Stimulated activated CD8-positive, alpha-beta memory T cell treated with anti-CD3 and anti-CD28 coated beads, Interleukin-4, amount 100 ng/mL, for 48 hours (primary cell): ENCODE measurements at places on chromosomes 1 and 21.
A peak's percentile ranks its signal among the peaks of the same experiment; 100 is the strongest.

DNA sequence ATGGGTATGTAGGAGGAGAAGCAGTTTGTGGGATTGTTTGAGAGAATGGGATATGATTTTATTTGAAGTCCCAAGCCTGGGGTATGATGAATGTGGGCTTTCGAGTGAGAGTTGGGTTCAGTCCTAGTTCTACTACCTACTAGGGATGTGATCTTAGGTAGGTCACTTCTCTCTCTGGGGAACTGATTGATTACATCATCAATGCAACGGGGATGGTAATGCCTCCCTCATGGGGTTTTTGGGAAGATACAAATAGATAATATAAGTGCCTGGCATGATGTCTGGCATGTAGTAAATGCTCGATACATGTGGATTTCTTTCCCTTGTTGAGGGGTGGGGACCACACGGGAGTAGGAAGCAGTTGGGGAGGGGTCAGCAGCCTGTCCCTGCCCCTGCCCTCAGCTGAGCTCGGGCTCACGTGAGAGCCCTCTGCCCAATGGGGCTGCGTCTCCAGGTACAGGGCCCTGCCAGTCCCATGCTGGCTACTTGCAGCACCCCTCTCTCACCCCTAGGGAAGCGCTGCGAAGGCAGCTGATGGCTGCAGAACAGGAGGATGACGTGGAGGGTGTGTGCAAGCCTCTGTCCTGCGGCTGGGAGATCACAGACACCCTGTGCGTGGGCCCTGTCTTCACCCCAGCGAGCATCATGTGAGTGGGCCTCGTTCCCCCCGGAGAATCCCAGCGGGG, 38.7 kb downstream of the AZIN2 start:
- peak; percentile 21 for DNase-seq

GRCh38 chr21:36038701-36039497, 21.4 kb downstream of the SETD4 start:
- no peak for DNase-seq

DNA sequence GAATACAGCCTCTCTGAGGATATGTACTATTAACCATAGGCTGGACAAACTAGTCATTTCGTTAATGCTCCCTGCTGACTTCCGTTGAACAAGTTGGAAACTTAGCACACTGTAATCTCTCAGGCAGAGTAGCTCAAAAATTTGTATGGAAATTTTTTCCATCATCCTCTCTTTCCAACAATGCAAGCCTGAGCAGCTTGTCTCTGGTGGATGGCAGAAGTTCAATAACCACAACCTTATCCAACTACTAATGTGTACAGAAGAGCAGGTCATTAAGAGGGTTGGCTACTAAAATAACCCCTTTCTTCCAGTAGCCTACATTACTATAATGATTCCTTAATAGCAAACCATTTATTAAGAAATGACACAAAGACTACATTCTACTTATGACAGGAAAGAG, 262.3 kb downstream of the NFIA start:
- no peak for DNase-seq

GRCh38 chr1:198156745-198157240, at the start of gene NEK7:
Gene NEK7, plus strand, starts transcription at chr1:198156998. Its CDS starts 75,583 bp downstream, at chr1:198232581.
- DNase-seq: peak; percentile 76

GRCh38 chr1:53367503-53368313, 39.8 kb upstream of the LRP8 start:
- peak; percentile 37 for DNase-seq

DNA sequence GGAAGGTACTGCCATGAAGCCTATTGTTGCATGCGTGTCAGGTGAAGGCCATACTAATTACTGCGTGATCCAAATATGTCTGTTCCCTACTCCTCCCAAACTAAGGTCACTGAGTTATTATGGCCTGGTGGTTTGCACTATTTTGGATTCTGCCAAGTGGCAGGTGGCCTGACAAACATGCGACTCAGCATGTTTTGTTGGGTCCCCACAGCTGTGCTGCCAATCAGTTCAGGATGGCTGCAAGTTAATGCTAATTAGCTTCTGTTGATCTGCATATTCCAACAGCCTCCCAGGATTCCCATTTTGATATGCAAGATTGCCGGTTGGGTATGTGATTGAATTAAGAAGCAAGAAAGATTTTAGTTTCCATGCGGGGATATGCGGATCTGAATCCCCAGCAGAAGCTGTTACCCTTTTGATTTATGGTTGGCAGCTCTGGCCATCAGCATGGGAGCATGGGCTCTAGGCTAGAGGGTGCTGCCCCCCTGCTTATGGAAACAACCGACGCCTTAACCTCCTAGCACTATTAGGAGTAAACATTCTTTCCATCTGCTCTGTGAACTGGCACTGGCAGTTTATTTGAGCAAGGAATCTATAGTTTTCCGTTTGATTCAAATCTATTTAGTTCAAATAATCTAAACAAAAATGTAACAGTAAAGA, 429.8 kb upstream of the C1orf87 start:
- DNase-seq: no peak

- DNase-seq: peak; percentile 72
These were observed 1.3 kb upstream of the IL19 start for GRCh38 chr1:206769304-206769731.

GRCh38 chr1:87362834-87363426, 34.2 kb downstream of the LMO4 start:
- DNase-seq: no peak

- no peak for DNase-seq
These were observed 47.9 kb downstream of the KCNAB2 start for GRCh38 chr1:6093611-6094010.

GRCh38 chr1:28756846-28757245, 20.1 kb downstream of the YTHDF2 start:
- DNase-seq: no peak

DNA sequence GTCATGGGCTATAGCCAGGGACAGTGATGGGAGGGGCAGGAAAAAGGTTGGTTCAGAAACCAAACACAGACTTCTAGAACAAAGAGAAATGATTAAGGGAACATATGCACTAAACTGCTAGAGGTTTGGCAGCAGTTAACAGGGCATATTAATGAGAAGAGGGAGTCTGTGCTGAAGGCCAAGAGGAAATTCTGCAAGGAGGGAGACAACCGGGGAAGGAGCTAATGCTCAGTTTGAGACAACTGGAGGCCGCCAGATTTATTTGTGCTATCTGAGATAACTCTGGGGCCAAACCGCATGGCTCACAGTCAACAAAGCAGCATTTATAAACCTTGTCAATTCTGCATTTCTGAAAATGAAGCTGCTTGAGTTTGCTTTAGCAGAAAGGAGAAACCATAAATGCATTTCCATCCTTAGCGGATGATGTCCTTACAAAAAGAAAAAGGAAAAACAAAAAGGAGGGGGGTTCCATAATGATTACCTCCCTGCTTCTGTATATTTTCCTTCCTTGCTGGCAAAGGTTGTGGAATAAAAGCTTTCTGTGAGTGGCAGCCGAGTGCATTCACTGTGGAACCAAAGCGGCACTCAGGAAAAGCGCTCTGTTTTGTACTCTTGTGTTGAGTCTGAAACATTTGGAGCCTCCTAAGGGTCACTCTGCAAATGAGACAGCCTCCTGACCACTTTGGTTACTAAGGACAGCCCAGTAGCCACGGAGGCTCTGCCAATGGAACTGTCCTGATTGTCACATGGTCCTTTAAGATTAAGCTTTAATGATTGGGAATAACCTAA, 70.3 kb downstream of the SIM2 start:
- no peak for DNase-seq

GRCh38 chr1:177315261-177315660, 144.5 kb downstream of the BRINP2 start:
- DNase-seq: no peak

GRCh38 chr1:112397841-112398240, 1.8 kb downstream of the CTTNBP2NL start:
- DNase-seq: no peak

- no peak for DNase-seq
These were observed 1.6 kb upstream of the LAMC1 start for GRCh38 chr1:183021405-183022201.

DNA sequence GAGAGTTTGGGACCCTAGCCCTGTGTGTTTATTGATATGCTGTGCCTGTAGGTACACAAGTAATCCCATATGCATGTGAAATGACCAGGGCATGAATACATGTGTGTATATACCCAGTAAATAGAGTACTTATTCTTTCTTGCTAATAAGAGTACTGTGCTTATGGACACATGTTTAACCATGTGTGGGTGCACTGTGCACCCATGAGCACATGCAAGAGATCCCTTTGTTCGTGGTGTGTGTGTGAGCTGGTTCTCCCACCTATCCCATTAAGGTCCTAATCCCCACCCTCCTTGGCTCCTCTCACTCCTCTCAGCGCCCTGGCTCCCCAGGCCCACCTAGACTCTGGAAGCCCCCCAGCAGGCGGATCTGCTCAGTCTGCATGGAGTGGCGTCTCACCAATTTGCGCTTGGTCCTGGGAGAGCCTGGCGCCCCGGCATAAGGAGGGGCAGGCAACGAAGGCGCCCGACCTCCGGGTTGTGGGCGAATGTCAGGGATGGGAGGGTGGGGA, 2.2 kb upstream of the LIX1L start:
- no peak for DNase-seq

- no peak for DNase-seq
These were observed 87.7 kb downstream of the SNX7 start for GRCh38 chr1:98749152-98749756.

DNA sequence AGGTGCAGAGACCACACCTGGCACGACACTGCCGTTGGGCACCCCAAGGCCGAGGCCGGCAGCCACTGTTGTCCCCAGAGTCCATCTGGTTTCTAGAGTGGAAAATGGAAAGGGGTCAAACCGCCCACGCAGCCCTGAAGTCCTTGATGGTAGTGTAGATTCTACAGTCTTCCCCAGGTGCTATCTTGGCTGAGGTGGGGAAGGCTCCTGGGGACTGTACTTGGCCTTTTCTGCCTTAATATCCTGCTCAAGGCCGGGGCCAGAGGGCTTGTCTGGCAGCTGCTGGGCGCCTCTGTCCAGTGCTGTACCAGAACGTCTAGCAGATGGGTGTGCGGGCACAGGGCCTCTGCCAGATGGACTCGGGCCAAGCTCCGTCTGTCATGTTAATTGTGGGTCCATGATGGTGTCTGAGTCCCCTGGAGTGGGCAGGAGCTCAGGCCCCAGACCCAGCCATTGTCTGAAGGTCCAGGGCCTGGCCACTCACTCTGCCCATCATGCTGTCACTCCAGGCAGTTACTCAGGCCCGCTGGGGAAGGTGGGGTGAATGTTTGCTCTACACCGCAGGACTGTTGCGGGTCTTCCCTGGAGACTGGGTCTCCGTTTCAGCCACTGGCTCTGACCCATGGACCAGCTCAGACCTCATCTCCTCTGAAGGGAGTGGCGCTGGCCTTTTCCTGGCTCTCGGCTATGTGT, 161.9 kb upstream of the COL6A1 start:
- peak; percentile 37 for DNase-seq

GRCh38 chr1:244851546-244852231, 12.7 kb downstream of the HNRNPU start:
- no peak for DNase-seq

DNA sequence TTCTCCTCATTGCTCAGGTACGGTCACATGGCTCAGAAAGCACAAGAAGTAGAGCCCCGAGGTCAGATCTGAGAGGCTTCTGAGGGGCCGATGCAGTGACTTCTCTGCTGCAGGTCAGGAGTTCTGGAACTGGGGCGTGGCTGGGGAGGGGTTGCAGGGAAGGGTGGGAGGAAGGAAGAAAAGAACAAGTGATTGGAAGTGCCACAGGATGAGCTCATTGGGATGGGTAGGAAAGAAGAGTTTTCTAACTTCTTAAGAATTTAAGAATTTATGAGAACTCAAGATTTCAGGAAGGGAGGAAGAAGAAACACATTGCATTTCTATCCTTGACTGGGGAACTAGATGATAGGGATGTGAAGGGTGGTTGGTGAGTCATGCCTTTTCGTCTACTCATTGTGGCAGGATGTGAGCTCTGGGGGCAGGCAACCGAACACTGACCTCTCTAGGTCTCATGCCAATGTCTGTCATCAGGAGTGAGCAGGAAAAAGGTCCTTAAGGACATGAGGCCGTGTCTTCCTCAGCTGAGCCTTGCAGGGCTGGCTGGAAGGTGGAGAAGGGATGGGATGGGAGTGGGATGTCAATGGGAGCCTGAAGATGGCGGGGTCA, 497 bp downstream of the FCRLB start:
- DNase-seq: no peak

- DNase-seq: no peak
These were observed 22.4 kb downstream of the DYRK3 start for GRCh38 chr1:206657751-206658150.

DNA sequence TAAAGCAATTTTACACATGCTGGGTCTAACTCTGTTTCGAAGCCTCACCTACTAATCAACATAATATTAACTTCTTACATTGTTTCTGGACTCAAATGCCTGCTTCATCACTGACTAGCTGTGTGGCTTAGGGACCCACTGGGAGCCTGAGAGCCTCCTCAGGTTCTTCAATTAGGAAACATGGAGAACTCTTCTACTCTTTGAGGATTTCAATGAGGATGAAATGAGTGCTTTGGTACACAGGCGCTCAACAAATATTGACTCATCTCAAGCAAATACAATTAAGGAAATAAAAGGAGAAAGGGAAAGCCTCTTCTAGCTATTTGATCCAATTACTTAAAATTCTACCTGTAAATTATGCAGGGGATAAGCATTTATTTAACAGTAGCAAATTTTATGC, 84.4 kb upstream of the JAK1 start:
- DNase-seq: no peak

DNA sequence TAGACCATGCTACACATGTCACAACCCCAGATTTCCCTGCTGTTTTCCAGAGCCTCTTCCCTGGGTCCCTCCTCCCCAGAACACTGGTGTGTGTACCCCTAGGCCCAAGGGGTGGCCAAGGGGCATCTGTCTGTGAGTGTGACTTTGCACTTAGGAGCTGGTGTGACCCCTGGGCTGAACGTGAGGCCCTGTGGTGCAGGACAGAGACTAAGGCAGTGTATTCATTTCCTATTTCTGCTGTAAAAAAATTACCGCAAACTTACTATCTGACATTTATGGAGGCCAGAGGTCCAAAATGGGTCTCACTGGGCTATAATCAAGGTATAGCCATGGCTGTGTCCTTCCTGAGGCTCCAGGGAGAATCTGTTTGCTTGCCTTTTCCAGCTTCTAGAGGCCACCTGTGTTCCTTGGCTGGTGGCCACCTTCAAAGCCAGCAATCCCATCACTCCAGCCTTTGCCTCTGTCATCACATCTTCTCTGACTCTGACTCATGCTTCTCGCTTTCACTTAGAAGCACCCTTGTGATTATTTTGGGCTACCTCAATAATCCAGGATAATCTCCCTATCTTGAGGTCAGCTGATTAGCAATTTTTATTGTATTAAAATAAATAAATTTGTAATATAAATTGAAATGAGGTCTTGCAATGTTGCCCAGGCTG, 24.0 kb upstream of the ELOA start:
- DNase-seq: no peak

- no peak for DNase-seq
These were observed 9.6 kb upstream of the KCTD3 start for GRCh38 chr1:215557504-215557903.

DNA sequence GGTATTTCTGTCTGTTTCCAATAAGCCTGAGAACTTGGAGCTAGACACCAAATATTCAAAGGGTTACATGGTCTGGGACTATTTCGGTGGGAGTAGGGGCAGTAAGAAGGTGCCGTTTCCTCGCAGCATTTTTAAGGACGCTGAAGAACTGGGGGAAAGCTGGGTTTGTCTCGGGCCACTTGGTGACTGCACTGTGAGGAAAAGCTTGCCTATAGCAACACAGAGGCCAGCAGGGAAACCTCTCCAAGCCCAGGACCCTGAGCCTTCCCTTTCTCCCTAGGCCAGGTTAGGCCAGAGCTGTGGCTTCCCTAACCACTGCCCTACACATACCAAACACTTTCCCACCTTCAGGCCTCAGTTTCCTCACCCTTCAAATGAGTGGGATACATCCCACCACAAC, 3.3 kb downstream of the GLIS1 start:
- no peak for DNase-seq
